NCI-H1105 (cell line): ENCODE measurements at places on chromosomes 3 and 15.

DNA sequence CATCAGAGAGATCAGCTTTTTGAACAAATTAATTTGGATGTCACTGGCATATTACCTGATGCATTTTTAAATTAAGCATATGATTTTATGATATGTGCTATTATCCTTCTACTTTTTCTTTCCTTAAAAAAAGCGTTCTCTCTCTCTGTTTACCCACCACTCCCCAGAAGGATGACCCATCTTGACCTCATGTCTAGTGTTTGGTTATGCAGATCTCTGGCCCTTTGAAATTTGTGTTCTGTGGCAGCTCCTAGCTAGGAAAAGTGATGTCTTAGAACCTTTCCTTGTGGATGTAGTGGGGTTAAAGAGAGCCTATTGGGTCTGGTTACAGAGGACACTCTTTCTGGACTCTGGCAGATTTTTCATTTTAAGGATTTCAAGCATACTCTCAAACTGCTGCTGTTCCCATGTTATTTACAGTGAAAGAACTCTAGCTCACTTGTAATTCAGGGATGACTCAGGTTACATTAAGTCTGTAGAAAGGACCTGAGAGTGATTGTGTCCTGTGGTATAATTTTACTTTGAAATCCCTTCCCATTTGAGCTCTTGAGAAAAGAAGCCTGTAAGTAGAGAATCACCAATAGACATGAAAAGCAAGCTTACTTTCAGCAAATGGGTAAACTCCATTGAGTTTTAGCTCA lies 23.8 kb downstream of the ARHGEF26 start:
- no peak for DNase-seq

DNA sequence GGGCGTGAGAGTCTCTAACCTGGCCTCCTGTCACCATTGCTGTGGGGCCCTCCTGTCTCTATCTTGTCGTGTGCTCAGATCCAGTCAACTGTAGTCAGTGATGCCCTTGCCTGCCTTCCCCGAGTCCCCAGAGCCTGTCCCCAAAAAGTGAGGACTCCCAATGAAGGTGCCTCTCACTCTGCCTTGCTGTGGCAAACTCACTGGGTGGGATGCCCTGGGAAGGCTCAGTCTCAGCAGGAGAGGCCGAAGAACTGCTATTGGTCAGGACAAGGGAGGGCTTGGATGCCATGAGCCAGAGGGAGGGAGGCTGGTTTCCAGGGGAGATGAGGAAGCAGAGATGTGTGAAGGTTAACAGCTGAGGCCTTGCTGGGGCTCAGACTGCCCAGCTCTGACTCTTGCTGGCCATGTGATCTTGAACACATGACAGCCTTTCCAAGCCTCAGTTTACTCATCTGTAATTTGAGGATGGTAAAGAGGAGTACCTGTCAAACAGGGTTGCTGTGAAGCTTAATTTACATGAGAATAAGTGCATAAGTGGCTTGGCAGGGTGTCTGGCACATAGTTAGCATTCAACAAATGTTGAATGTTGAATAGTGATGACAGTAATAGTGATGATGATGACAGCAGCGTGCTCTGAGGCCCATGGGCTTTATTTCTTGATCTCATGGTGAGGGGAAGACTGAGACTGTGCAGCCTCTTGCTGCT lies 8.2 kb downstream of the KY start:
- no peak for DNase-seq

- no peak for DNase-seq
Observed at GRCh38 chr3:45826321-45826720, 15.6 kb downstream of the LZTFL1 start.

- DNase-seq, result peak; percentile 94
Observed at GRCh38 chr3:126914226-126914625, 68.7 kb upstream of the PLXNA1 start.

GRCh38 chr15:73965758-73966113 lies 26.4 kb downstream of the STOML1 start:
- DNase-seq, result no peak

- DNase-seq, result no peak
Observed at GRCh38 chr15:85356276-85356675, 24.1 kb upstream of the AKAP13 start.

GRCh38 chr15:37096558-37097143 lies 3.7 kb downstream of the MEIS2 start:
- DNase-seq, result no peak

DNA sequence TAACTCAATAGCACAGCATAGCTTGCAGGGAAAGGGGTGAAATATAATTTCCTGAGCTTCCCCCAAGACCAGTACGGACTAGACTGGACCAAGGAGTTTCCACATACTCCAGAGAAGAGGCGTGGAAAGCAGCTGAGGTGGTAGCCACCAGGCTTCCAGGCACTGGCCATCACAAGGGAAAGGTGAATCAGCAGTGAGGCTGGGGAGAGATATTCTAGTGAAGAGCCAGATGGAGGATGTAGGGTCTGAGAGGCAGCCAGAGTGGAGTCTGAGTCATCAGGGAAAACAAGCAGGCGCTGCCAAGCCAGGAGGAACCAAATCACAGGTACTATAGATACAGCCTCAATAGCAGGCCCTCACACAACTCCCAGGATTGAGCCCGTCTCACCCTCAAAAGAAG lies 9.6 kb upstream of the RASA2 start:
- DNase-seq, result no peak

- DNase-seq, result no peak
Observed at GRCh38 chr3:115709093-115709492, 85.8 kb downstream of the GAP43 start.

DNA sequence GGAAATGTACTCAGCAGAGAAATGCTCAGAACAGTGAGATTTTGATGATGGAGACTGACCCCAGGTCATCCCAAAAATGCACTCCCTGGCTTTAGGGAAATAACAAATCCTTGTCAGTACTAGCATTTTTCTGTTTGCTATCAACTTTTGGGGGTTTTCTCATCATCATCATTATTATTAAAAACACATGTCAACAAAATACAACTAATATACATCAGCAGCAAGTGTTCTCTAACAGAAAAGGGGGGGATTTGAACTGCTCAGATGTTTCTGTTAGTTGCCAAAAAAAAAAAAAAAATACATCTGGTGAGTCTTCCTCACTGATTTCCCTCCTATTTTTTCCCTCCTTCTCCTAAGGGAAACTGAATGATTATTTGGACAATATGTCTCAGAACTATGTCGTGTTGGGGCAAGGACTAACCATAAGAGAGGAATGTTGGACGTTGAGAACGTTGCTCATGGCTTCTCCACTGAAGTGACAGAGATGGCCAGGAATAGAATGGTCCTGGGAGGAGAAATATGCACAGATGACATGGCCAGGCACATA lies 230.0 kb upstream of the MCTP2 start:
- DNase-seq, result no peak

DNA sequence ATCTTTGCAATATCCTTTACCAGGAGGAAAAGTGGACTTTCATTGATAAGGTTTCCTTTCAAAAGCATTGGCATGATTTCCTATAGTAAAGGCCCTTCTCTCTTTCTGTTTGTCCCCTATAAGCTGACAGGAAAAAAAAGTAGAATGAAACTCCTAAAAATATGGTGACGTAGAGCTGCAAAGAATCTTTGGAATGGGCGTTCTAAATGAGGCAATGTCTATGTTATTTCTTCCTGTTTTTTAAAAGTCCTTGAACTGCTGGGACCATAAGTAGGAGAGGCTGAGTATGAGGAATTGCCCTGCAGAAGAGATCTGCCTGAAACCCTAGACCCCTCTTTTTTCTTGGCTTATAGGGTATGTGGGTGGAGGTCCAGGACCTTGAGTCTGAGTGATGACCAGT lies 17.2 kb downstream of the ST3GAL6 start:
- no peak for DNase-seq
